Naive thymus-derived CD8-positive, alpha-beta T cell (primary cell): ENCODE measurements at places on chromosomes 2 and 18.

GRCh38 chr2:62195421-62196277 lies at the start of gene B3GNT2:
Gene B3GNT2, plus strand, starts transcription at chr2:62196115. Its CDS starts 26,106 bp downstream, at chr2:62222221.
- DNase-seq: peak; percentile 89

GRCh38 chr18:57974585-57975265 lies 69.3 kb upstream of the NEDD4L start:
- no peak for DNase-seq

DNA sequence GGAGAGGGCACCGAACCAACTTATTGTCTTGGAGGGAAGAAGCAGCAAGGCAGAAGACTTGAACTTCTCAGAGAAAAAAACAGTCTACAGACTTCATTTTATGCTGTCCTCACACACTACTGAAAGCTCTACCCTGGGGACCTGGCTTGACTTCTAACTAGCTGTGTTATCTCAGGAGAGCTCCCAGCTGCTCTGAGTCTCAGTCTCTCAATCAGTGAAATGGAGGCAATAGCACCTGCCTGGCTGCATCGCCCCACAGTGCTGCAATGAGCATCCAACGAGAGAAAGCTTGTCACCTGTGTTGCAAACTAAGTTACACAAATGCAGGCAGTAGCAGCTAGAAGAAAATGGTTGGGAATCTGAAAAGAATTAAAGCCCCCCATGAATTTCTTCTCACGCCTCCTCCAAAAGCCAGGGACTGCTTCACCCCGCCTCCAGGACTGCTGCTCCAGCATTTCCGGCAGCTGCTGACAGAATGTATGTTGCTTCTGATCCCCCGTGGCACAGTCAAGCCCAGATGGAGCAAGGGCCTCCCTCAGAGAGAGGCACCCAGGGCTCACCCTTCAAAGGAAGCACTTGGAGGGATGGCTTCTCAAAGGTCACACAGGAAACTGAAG lies 116.3 kb downstream of the BCL11A start:
- DNase-seq: no peak

- DNase-seq: no peak
Observed at GRCh38 chr2:121603185-121603584, 46.1 kb downstream of the CLASP1 start.

DNA sequence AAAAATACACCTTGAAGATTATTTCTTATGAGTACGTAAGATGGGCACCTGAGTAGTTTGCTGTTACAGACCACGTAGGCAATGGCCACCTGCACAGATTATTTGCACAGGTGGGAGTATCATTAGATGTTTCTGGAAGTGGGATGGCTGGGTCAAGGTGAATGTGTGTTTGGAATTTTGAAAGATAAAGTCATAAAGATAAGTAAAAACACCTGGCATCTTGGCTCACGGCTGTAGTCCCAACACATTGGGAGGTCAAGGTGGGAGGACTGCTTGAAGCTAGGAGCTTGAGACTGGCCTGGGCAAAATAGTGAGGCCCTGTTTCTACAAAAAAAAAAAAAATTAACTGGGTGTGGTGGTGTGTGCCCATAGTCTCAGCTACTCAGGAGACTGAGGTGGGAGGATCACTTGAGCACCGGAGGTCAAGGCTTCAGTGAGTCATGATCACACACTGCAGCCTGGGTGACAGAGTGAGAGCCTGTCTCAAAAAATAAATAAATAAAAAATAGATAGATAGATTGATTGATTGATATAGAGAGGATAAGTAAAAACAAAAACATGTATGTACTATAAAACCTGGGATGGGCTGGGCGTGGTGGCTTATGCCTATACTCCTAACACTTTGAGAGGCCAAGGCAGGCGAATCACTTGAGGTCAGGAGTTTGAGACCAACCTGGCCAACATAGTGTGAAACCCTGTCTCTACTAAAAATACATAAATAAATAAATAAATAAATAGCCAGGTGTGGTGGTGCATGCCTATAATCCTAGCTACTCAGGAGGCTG lies 30.4 kb downstream of the ODC1 start:
- no peak for DNase-seq
